ENCODE measurements at places on chromosomes 4 and X.

DNA sequence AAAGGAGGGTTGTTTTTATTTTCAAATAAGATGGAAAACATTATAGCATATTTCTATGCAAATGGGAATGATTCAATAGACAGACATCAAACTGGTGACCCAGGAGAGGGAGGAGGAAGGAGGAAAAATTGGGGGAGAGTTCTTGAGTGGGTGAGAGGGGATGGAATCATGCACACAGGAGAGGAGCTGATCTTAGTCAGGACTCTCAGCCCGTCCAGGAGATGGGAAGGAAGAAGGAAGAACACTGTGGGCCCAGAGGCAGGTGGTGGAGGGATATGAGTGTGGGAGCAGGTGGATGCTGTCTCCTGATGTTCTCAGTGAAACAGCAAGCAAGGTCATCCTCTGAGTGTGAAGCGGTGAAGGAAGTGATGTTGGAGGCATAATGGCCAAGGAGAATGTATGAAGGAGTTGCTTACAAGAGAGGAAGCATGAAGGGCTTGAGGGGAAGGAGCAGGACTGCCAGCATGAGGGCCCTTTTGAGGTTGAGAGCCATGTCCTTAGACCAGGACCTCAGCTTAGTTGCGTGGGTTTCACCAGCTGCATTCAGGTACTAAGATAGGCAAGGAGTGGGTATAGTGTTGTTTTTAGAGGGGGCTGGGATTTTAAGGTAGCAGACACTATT is 161.7 kb upstream of the NAP1L5 start:
- peak; percentile 36 for DNase-seq

GRCh38 chr4:148730766-148731165 is 288.6 kb upstream of the NR3C2 start:
- DNase-seq: no peak

- DNase-seq: no peak
Measured at GRCh38 chr4:36213977-36214376, 30.3 kb downstream of the ARAP2 start.

DNA sequence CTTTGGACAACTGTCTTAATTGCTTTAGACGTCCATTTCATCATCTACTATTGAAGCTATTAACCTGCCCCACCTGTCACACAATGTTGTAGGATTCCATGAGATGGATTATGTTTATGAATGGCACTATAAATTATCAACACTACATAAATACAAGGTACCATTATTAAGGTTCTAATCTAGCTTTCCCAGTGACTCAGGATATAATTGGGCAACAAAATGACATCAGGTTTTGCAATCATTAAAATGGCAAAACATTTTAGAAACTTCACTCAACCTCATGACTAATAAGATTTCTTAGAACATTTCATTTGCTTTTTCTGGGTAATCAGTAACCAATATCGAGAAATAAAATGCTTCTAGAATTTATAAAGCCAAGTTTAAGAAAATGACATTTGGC is 9.2 kb downstream of the HOPX start:
- DNase-seq: no peak

Measured in MV-4-11 (cell line).